ENCODE measurements at places on chromosomes 4 and X. TPM values are rescaled to one million over a fixed set of nuclear protein-coding genes. Genes with fewer than 3 reads are reported as not detected.

WAS gene
- total RNA-seq: 1.2 TPM

XKRX gene
- 3.7 TPM for total RNA-seq

SOX3 gene
- not detected for total RNA-seq

CPXCR1 gene
- not detected for total RNA-seq

CCNI gene
- 155 TPM for total RNA-seq

FGF5 gene
- not detected for total RNA-seq

DNA sequence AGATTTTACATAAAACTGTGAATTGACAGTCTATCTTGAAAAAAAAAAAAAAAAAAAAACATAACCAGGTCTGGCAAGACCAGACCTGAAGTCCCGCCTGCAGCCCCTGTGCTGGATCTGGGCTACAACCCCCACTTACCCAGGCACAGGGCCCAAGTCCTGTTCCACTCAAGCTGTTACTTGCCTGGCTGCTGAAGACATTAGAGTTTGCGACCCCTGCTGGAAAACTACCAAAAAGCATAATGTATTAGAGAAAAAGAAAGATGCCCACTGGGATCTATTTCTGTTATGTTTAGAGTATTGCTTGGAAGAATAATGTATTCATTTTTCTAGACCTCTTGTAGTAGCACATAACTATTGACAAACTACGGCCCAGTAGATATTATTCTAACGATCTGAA, 4.7 kb downstream of the HS3ST1 start:
- no peak for ATAC-seq

GRCh38 chrX:30883138-30883537, 5.9 kb downstream of the TAB3 start:
- ATAC-seq: no peak

DNA sequence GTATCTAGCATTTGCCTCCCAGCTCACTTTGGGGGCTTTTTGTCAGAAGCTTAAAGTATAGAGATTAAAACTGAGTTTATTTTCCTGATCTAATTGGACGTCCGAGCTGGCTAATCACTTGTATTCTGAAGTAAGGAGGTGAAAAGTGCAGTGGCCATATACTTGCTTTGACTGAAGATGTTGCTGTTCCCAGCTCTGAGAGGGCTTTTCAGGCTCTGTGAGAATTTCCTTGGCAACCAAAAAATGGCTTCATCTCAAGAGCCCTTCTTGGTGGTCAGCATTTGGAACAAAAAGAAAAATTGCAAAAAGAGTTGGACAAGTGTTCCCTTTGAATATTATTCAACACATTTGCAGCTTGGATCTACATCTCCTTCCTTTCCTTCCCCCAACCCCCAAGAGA, 67.0 kb downstream of the SLC4A4 start:
- ATAC-seq: no peak

- no peak for ATAC-seq
These were observed 4.6 kb upstream of the GPR34 start for GRCh38 chrX:41684138-41684537.

- ATAC-seq: no peak
These were observed 10.2 kb downstream of the OTUD4 start for GRCh38 chr4:145170223-145170622.

- ATAC-seq: no peak
These were observed 12.8 kb upstream of the CFAP299 start for GRCh38 chr4:80322716-80323115.

GRCh38 chrX:139826065-139827044, 106.5 kb downstream of the ATP11C start:
- ATAC-seq: no peak

DNA sequence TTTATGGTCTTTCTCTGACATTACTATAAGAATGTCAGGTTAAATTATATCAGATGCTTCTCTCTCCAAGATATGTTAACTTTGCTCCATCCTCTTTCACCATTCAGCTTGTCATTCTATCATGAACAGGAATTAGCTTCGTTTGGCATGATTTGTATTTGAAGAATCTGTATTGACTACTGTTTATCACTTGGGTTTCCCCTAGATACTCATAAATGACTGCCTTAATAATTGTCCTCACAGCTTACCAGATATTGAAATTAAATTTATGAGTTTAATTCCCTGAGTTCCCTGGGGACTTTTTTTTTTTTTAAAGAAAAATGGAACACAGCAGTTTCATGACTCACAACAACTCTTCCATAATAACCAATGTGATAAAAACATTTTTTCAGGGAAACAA, 76.2 kb upstream of the EOLA2 start:
- no peak for ATAC-seq

DNA sequence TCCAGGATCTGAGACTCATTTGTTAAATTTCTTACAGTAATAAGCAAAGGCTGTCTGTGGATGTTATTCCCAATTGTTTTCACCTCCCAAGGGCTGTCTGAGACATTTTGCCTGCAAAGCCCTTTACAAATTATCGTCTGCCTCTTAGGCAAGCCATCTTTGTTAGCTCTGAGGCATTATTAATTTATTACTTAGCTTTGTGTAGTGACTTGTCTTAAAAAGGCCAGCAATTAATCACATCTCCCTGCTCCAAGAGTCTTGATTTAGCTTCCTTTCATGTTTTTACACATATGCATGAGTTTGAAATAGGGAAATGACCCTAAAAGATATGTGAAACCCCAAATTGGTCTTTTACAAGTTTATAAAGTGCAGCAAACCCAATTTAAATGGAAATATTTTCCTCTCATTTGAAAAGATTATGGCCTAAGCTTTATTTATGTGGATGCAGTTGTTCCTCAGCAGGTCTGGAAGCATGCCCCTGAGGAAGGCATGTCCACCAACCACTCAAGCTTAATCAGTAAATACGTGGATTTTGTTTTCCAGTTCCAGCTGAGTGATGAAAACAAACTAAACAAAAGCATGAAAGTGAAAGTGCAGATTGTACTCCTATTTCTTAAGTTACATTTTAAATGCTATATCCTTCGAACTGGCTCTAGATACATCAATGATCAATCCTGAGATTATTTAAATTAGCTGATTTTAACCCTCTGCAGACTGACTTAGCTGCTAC, 173.6 kb upstream of the LNX1 start:
- ATAC-seq: no peak

DNA sequence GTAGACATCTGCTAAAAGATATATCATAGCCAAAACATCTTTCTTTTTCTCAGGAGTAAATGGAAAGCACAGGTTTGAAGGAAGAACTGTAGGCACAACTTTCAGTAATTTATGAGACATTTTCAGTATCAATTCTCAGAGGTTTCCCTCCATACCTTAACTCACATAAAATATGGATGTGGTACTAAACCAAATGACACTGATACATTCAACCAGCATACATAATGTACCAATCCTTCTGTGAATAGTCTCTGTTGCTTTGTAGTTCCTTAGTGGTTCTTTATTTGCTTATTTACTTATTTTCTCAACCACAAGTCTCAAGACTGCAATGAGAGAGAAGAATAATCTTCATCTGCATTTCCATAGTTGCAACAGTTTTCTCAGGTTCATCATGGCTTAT, 96.1 kb downstream of the ARHGAP24 start:
- no peak for ATAC-seq

- ATAC-seq: no peak
These were observed 57.7 kb downstream of the HPGDS start for GRCh38 chr4:94284889-94285288.

GRCh38 chrX:149871940-149872339, 9.0 kb upstream of the MAGEA8 start:
- ATAC-seq: peak; percentile 59

DNA sequence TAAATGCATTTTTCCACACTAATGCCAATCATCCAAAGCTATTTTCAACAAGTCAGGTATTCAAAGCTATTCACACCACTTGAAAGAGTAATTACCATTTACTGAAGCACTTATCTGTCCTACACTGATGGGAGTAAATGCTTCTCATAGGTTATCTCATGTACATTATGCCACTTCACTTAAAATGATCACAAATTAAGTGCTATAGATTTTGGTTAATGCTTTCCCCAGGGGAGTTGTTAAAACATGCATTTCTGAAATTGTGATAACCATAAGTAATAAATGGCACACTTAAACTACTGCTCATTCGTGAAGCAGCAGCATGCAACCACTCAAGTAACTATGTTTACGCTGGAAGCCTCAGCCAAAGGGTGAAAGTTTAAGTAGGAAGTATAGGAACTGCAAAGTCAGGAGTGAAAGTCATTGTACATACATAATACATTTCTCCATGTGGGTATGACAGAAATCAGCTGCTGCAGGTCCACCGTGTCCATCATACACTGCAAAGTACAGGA, 6.6 kb downstream of the PPM1K start:
- no peak for ATAC-seq

GRCh38 chrX:108071578-108071977, 19.8 kb downstream of the PSMD10 start:
- ATAC-seq: no peak

DNA sequence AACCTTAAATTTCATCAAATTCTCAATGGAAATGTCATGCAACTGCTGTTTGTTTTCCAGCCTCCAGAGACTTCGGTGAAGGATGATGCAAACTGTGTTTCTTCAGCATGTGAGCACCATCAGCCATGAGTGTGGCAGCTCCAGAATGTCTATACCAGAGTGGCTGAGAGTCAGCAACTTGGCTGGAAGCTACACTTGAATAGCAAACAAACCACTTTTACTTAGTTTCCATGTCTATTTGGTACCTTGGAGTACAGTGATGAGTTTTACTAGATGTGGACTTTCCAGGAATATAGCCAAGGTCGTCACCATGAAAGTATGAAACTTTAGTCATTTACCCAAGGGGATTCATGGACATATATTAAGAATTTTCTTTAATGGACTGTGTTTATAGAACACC, 4.3 kb upstream of the IL21 start:
- no peak for ATAC-seq

DNA sequence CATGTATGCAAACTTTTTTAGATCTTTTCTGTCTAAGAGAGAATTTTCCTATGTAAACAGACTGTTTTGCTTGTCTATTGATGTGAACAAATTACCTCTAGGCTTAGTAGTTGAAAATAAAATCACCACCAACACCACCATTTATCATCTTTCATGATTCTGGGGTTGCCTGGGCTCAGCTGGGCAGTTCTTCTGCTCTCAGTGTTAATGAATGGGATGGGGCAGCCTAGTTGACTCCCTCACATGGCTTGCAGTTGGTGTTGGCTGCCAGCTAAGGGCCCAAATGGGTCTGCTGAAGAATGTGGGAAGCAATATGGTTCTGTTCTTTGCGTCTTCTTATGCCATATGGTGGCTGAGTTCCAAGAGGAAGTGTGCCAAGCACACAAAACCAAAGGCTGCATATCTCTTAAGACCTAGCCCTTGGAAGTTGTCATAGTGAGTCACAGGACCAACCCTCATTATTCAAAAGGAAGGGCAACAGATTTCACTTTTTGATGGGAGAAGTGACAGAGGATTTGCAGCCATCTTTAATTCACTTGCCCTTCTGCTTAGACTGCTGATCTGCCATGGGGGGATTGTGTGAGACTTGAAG, 17.9 kb downstream of the REELD1 start:
- peak; percentile 74 for ATAC-seq

GRCh38 chr4:2932321-2932950, 30.8 kb downstream of the NOP14 start:
- no peak for ATAC-seq

DNA sequence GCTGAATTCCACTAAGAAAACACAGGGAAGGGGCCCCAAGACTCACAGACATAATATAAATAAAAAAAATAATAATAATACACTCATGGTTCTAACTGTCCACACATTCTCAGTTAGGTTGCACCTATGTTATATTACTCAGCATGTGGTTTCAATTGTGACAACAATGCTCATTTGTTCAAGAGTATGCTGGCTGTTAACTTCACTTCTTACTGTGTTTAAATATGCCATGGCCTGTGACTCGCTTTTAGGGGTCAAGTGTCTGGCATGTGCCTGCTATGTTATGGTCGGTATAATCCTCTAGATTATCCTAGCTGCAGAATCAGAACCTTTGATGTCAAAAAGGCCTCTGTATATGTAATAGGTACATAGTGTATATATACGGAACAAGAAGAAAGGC, 324.8 kb upstream of the INTU start:
- ATAC-seq: no peak

GRCh38 chr4:134807231-134807745, 605.7 kb upstream of the PABPC4L start:
- no peak for ATAC-seq

DNA sequence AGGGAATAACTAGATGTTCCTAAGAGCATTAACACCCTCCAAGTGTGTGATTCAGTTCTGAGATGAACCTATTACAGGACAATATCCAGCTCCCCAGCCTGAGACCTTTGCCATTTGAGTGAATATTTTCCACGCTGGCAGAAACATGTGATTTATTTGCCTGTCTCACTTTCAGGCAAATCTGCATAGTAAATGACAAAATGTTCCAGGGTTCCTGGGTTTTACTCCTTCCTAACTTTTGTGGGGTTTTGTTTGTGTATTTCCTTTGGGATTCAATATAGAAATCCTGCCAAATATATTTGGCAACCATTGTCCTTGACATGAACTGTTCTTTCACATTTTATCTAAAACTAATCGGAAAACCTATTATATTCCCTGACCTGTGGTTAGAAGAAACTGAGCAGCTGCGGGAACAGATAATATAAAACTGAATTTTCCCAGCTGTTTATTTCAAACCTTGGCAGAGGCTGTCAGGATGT, 12.5 kb downstream of the F8 start:
- no peak for ATAC-seq

DNA sequence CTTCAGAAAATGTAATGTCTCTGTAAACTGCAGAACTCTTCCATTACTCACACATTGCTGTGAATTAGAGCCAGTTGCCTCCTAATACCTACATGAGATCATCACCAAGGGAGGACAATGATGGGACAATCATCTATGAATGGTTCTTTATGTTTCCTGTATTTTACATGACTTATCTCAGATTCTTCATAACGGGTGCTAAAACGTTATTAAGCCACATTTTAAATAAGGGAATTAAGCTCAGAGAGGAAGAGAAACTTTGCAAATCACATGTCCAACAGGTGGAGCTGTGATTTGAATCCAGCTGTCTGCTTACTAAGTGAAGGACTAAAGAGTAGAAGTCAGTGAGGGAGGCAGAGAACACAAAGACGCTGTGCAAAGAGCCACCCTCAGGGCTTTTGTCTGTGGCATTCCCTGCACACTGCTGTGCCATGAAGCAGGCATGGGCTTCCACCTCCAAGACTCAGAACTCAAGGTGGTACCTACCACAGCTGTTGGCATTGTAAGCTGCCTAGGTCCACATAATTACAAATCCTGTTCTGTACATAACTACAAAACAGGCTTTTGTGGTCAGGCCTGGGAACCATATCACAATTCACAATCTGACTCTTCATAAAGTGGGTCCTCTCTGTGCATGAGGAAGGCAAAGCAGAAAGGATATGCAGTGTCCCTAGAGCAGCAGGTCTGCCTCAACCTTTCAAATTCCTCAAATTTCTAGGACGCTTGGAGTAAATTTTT, 12.8 kb downstream of the TBC1D9 start:
- ATAC-seq: peak; percentile 80

- no peak for ATAC-seq
These were observed 150.4 kb downstream of the MID1 start for GRCh38 chrX:10470009-10470408.

DNA sequence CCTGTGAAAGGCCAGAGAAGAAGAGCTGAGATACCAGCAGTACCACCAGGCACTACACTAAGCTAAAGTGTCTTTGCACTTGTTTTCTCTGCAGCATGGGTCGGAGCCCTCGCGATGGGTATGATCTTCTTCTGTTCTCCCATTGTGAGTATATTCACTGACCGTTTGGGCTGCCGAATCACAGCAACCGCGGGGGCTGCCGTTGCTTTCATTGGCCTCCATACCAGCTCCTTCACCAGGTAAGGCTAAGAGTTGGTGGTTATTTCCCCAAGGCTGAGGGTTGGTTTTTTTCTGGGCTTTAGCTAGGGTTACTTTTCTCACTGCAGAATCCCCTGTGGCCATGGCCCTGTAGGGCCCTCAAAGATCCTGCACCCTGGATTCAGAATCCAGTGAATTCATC, 93.5 kb downstream of the RLIM start:
- no peak for ATAC-seq

All from esophagus mucosa (tissue), 1 donor.